ENCODE measurements at places on chromosomes 1 and 21.

GRCh38 chr1:231733063-231733462 lies 106.5 kb downstream of the DISC1 start:
- DNase-seq = no peak

DNA sequence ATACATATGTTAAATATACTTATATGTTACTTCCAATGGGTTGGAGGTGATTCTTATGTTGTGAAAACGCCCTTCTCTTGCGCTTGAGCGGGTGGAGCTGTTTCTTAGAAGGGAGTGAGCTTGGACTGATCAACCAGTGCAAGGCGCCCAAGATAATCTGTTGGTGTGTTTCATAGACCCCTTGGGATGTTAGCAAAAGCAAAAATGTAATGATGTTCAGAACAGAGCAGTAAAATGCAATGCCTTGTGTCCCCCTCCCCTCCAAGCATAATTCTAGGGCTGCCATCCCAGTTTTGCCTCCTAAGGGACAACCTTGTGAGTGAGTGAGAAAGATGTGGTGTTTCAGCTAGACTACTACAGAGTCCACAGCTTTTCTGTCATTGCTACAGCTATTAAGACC lies 6.2 kb upstream of the CD34 start:
- DNase-seq = no peak

DNA sequence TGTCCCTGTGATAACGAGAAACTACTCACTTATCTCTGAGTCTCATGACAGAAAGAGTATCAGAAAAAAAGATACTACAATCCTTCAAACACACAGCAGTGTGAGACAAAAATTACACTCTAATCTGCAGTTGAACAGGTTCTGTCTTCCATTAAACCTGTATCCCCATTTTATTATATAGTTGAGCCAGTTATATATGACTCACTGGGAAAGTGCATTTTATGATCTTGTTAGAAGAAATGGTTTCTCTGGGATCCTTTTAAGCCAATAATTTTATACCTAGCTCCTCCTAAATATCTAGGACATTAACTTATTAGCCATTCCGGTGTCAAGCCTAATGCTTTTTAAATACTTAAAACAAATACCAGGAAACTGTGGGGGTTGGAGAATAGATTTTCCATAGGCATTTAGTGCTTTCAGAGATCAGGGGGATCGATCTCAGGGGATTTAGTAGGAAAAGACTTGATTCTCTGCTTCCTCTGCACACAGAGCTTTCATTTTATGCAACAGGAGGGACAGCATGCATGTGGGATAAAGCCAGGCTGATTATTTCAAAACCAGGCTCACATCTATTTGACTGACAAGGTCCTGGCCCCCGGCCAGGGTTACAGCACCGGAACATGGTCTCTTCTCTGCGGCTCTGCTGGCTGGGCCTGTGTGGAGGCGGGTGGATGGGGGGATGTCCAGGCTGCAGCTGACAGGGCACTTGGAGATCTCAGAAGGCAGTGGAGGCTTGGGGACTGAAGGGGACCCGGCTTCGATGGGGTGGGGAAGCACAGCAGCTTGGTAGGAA lies 310.6 kb downstream of the DISC1 start:
- no peak for DNase-seq

DNA sequence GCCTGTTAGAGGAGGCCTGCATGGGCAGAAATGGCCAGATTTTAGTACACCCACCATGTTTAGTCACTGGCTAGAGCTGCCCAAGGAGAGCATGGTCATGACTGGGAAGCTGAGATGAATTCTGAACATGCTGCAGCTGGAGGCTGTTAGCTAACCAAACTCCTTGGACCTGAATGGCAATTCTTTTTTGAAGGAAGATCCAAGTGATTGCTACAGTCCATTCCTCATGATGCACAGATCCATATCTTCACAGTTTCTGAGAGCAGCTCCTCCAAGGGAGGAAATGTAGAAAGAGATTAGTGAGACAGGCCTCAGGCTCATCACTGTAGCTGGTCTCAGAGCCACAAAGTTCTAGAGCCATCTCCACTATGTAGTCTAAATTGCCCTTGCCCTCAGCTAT lies 11.1 kb downstream of the ZFYVE9 start:
- DNase-seq = no peak

- DNase-seq = no peak
Measured at GRCh38 chr21:17050156-17050555, 462.7 kb upstream of the CXADR start.

DNA sequence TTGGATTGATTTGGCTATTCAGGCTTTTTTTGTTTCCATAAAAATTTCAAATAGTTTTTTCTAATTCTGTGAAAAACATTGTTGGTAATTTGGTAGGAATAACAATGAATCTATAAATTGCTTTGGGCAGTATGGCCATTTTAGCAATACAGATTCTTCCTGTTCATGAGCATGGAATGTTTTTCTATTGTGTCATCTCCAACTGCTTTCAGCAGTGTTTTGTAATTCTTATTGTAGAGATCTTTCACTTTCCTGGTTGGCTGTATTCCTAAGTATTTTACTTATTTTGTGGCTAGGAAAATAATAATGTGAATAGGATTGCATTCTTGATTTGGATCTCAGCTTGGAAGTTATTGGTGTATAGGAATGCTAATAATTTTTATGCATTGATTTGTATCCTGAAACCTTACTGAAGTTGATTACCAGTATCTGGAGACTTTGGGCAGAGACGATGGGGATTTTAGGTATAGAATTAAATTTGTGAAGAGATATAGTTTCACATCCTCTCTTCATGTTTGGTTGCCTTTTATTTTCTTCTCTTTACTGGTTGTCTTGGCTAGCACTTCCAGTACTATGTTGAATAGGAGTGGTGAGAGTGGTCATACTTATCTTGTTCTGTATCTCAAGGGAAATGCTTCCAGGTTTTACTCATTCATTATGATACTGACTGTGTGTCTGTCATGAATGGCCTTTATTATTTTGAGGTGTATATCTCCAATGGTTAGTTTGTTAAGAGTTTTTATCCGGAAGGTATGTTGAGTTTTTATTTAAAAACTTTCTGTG lies 57.3 kb downstream of the DRAM2 start:
- DNase-seq = no peak

GRCh38 chr1:231603598-231604275 lies 22.9 kb upstream of the DISC1 start:
- DNase-seq = peak; percentile 43

- DNase-seq = no peak
Measured at GRCh38 chr21:26422706-26423105, 150.4 kb downstream of the CYYR1 start.

GRCh38 chr21:29256126-29256910 lies 42.4 kb upstream of the BACH1 start:
- DNase-seq = no peak

GRCh38 chr1:85195703-85196102 lies 5.1 kb downstream of the SYDE2 start:
- no peak for DNase-seq

DNA sequence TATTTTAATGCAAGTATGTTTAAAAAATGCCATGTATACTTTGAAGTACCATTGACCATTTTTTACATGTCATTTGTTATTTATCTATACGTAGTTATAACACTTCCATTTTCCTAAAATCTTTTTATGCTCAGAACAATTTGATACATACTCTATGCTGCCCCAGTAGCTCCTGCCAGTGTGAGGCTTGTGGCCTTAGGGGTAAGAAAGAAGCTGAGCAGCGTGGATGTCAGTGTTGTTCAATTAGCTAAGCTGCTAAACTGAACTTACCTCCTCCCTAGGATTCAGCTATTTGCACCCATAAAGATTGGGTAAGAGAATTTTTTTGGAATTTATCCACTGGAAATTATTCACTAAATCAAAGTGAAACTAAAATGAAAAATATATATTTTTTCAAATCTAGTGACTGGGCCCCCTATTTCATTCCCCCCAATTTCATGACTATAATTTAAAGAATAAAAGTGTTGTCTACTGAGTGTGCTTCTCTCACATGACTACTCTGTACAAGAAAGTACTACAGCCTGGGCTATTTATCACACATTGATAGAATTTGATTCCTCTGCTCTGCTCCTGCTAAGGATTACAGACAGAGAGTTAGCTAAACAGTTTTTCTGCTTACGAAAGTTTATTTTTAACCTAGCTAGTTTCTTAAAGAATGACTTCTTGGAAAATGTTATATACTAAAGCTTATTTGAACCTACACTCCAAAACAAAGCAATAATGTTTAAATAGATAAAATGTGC lies 1030.3 kb upstream of the ADGRL4 start:
- DNase-seq = no peak

- no peak for DNase-seq
Measured at GRCh38 chr1:46152016-46152415, 19.6 kb upstream of the PIK3R3 start.

GRCh38 chr21:30590297-30590696 lies at the start of gene KRTAP22-2:
Gene KRTAP22-2 (minus strand): TSS chr21:30590397.
- DNase-seq = no peak

DNA sequence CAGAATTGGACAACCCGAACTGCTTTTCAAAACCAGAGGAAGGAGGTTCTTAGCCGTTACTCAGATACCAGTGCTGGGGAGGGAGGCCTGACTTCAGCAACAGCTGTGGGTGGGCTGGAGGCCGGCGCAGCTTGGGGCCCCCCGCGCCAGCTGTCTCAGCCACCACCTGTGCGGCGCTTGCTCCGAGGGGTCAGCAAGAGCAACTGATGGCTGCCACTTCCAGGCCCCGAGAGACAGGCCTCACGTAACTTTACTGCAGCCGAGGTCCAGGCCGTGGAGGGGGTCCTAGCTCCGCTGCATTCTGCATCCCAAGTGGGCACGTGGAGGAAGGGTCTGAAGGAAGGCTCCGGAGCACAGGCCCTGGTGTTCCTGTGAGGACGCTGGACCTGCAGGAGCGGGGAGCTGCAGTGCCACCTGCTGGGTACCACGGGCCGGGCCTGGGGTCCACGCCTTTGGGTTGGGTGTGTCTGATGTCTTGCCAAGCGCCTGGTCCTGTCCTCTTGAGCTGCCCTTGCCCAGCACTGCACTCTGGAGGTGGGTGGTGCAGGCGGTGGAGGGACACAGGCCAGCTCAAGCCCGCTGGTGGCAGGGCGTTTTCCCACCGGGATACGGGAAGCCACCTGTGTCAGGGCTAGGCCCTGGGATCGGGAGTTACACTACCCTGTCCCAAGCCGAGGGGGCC lies 9.8 kb downstream of the THAP3 start:
- DNase-seq = peak; percentile 56

DNA sequence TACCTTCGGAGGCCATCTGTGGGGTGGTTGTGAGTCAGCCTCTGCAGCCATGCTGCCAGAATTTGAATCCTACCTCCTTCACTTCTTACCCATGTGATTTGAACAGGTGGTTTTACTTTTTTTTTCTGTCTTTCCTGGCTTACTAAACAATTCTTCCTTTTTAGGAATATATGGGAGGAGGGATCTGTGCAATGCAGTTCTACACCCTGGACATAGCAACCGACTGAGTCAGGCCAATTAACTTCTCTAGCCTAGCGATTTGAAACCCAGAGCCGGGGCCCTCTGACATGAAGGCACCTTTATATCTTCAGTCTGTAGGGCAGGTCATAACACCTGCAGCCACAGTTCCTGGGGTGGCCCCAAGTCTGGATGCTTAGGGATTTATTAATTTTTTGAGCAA lies 83.6 kb downstream of the ST6GALNAC3 start:
- DNase-seq = no peak

- no peak for DNase-seq
Measured at GRCh38 chr1:188489336-188490112, 1660.8 kb downstream of the PLA2G4A start.

Measured in GM13977 (cell line).